Testis (tissue), 5 donors: ENCODE measurements at places on chromosomes 2 and 18.

GRCh38 chr2:239831001-239831731, 194.0 kb downstream of the NDUFA10 start:
- DNase-seq, result peak; percentile 5

DNA sequence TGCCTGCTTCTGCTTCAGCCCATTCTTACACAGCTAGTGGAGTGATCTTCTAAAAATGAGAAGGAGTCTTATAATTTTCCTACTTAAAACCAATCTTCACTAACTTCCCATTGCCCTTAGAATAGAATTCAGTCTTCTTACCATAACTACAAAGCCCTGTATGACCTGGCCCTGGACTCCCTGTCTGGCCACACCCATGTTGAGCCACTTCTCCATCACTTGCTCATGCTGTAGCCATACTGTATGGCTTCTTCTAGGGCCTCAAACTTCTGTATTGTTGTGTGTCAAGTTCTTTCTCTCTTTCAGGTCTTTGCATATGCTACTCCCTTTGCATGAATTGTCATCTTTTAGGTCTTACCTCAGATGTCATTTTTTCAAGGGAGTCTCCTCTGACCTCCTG, 11.2 kb downstream of the DGUOK start:
- no peak for DNase-seq

DNA sequence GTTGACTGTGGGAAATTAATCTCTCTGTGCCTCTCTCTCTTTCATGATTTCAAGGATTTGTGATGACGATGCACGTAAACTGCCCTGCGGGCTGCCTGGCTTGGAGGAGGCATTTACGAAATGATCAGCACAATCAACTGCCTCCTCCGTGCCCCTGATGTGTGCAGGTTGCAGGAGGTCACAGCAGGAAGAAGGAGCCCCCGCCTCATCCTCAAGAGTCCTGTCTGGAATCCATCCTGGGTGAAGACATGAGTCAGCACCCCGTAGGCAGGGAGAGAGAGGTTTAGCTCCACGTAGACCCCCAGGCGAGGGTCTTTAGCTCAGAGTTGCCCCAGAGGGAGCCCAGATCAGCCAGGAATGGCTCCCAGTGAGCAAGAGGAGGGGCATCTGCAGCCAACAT, 17.1 kb upstream of the TEX51 start:
- DNase-seq, result no peak

DNA sequence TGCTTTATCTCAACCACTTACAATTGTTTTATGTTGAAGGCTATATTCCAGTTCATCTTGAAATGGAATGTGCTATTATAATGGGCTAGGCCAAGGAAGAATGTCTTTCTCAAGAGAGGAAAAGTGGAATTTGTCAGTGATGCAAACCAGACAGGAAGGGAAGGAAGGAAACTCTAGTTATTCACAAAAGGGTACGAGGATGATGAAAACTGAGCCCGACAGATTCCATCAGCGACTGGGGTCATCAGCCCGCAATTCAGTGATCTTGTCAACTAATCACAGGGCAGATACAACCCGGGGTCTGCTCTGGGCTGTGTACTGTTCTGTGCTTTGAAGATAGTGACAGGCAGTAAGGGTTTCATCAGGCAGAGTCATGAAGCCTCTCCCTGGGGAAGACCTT, 23.4 kb upstream of the LYPD6 start:
- DNase-seq, result no peak

DNA sequence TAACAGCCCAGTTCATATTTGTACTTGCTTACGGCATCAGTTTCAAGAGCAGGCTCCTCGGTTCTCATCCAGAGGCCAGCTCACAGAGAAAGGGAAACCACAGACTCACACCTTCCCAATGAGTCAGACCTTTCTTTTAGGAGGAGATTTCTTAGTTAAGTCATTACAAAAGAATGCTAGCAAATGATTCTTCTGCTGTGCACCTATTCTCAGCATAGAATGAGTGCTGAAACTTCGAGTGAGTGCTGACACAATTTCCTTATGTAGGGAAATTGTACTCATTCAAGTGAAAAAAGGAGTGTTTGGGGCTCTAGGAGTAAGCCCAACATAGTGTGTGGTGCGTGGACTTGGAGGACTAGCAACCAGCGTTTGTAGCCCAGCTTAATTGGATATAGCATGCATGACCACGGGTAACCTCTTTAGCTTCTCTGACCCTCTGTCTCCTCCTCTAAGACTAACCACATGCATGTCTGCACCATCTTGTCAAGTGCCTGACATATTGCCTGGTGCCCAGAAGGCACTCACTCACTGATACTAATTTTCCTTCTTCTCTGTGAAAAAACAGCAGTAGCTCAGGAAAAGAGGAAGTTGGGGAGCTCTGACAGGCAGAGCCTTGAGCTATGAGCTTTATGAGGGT, 87.0 kb downstream of the ALPK2 start:
- no peak for DNase-seq

DNA sequence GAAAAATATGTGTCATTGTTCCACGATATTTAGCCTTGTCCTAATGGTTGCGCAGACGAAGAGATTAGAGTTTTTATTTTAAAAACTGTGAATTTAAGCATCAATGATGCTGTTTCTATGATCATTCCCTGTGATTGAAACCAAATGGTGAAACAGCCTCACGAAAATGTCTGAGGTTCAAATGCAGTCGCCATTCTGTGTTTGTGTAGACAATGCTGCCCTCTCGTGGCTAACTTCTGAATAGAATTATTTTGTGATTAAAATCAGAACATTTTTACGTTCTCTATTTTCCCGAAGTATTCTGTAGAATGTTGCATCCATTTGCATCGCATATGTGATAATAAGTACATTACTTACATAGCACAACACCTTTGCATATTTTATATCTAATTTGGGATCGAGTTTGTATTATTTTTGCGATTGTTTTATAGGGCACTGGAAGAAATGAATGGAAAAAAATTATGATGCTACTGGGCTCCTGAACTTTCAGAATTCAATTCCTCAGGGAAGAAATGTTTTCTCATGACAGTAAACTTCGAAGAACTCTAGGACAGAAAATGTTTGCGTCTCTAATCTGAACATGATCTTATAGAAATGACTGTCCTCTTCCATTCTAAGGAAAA, 54.8 kb upstream of the CREB1 start:
- DNase-seq, result peak; percentile 57

DNA sequence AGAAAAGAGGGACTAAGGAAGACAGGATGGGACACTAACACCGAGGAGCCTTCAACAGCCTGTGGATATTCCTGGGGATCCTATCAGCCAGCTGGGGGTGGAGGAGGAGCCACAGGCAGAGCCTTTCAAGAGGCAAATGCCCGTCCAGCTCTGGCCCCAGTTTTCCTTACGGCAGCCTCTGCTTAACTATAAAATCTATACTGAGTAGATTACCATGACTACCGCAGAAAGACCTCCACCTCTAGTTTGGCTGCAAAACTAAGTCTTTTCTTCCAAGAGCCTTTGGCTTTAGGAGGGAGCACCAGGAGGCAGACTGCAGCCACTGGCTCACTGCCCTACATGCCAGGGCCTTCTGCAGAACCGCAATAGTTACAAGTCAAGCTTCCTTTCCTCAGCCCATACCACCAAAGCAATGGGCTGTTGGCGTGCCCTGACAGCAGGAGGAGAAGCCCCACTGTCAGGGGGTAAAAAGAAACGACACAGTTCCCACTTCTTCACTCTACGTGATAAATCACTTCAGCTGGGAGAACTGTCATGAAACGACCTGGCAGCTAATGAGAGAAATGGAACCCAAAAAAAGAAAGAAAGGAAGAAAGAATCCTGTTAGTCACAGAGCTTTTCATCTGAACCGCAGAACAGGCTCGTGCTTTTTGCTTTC, 25.1 kb upstream of the CREB1 start:
- peak; percentile 32 for DNase-seq

DNA sequence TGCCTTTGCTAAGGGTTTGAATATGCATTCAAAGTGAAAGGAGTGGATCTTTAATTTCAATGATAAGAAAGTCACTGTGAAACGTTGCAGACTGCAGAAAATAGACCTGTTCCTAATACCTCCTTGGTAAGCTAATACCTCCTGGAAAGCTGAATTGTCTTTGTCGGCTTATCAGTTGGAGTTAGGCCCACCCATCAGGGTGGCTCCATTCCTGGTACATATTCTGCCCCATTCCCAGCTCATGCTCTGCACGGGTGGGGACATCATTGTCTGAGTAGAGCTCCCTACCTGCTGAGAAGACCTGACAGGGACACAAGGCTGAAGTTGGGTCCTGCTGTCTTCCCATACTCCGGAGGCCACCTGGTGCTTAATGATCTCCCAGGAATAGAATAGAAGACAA, 203.3 kb downstream of the EN1 start:
- DNase-seq, result no peak

- DNase-seq, result no peak
Measured at GRCh38 chr18:23591011-23591410, 4.7 kb upstream of the NPC1 start.

DNA sequence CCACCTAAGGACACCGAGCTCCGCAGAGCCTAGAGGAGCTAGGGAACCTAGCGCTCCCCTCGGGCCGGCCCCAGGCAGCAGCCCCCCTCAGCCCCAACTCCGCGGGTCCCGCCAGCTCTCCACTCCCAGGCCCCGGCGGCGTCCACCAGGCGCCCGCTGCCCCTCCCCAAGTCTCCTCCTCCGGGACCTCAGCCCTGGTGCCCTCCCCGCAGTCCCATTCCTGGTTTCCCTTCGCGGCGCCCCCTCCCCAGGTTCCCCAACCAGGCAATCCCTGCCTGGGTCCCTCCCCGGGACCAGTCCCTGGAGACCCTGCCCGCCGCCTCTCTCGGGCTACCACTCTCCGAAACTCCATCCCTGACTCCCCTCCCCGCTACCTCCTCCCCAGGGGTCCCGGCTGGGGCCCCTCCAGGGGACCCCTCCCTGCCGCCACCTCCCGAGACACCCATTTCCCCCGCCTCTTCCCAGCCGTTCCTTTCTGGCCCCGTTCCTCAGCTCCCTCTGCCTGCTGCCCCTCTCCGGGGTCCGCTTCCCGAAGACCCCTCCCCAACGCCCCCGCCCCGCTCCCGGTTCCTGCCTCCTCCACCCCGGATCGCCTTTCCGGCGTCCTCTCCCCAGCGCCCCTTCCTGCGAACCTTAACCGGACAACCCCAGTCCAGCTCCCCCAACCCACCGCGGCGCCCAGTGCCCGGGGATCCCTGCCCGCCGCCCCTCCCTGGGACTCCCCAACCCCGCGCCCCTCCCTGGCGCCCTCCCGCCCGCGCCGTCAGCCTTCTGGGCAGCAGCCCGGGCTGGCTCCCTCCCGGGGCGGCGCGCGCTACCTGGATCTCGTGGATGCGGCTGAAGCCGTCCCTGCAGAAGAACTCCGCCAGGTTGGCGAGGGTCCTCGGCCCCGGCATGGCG, 678 bp downstream of the CYP27C1 start:
- DNase-seq, result no peak

DNA sequence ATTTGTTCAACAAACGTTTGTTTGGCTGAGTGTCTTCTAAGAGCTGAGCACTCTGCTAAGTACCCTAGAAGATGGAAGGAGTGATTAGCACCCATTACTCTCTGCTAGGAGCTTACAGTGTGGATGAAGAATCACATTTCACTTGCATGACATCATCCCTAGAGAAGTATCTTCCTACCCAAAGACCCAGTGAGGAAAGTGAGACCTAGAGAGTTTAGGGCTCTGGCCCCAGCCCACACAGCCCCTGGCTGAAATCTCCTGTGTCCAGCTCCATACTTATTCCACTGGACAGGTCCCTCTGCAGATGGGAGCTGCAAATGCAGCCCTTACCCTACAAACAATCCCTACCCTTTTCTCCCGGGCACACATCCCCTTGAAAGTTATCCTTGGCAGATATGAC, 26.8 kb upstream of the EPAS1 start:
- no peak for DNase-seq

- peak; percentile 79 for DNase-seq
Measured at GRCh38 chr2:54029721-54030395, 59.1 kb upstream of the PSME4 start.

GRCh38 chr2:2691419-2691818, 360.3 kb upstream of the MYT1L start:
- no peak for DNase-seq

GRCh38 chr2:200469708-200470211, 40.1 kb downstream of the KCTD18 start:
- DNase-seq, result no peak

GRCh38 chr2:220065581-220065980, 438.2 kb downstream of the SLC4A3 start:
- DNase-seq, result no peak

DNA sequence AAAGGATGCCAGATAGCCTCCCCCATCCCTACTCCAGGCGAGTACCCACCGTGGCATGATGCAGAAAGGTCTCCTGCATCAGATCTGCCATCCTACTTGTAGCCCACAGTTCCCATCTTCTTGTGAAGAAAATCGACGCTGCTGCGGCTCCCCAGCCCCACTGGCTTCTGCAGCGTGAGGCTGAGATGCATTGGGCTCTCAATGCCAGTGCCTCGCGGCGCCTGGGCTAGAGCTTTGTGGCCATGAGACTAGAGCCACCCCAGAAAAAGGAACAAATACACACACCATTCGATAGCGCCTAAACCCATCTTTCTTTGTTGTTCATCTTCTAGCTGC, 2.8 kb downstream of the NOL4 start:
- no peak for DNase-seq

DNA sequence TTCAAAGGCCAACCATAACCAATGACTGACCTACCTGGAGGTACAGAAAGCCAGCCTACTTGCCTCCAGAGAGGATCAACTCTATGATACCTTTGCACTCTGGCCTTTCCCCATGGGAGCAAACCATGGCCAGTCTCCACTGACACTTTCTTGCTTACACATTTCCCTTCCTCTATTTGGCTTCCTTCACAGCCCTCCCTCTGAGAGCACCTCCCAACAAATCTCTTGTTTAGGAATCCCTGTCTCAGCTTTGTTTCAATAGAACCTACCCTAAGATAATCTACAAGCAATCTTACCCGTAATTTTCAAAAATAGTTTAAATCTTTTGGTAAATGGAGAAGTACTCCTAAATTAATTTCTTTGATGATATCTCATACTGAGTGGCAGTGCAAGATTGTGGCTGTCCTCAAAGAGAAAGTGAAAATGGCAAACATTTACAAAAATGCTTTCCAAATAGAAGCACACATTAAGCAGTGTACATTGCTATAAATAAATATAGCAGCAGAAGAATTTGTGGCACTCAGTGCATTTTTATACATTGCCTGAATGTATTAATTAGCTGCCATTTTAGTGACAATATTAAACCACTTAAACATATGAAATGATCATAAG, 140.6 kb downstream of the CCDC148 start:
- DNase-seq, result no peak

- DNase-seq, result no peak
Measured at GRCh38 chr18:74328206-74328605, 12.6 kb downstream of the C18orf63 start.
